AG09309 (cell line): ENCODE measurements at places on chromosomes 4 and X.
A peak's percentile ranks its signal among the peaks of the same experiment; 100 is the strongest.

DNA sequence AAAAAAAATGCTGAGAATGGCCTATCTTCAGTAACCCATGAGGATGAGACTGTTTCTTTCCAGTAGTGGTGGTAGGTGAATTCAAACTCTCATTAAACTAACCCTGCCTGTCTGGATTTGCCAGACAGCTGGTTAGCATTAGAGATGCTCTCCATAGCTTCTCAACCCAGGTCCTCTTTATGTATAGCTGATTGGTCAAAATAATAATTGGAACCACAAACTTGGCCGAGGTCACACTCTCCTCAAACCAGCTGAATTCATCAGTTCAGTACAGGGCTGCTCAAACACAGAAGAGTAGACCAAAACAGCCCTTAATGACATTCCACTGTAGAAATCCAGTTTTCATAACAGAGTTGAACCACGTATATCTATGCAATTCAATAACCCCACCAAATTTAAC lies 85.3 kb downstream of the HCCS start:
- no peak for DNase-seq

DNA sequence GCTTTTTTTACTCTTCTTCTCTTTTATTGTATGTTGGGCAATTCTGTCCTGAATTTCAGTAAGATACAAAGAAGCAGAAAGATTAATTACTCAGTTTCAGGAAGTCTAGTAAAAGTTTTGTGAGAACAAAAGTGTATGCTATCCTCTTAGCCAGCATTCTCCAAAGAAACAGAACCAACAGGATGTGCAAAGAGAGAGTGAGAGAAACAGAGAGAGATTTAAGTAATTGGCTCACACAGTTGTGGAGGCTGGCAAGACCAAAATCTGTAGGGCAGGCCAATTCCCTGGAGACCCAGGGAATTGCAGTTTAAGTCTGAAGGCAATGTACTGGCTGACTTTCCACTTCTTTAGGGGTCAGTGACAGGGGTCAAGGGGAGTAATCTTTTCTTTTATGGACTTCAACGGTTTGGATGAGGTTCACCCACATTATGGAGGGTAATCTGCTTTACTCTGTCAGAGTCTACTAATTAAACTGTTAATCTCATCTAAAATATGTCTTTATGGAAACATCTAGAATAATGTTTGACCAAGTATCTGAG lies 59.2 kb upstream of the SLC39A8 start:
- DNase-seq: peak; percentile 41

DNA sequence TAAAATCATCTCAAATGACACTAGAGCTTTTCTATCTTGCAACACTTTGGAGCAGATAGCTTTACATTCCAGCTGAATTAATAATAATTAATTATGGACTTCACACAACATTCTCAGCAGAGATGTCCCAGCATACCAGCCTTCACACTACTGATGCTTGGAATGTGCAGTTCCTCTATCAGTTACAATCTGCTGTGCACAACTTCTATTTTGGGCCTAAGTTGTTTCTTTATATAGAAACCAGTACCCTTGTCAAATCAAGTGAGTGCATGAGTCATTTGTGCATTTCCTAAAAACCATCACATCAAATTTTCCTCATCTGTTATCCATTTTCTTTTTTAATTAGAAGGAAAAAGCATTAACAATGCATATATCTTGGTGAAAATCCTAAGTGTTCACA lies 8.8 kb upstream of the RASL11B start:
- peak; percentile 35 for DNase-seq

DNA sequence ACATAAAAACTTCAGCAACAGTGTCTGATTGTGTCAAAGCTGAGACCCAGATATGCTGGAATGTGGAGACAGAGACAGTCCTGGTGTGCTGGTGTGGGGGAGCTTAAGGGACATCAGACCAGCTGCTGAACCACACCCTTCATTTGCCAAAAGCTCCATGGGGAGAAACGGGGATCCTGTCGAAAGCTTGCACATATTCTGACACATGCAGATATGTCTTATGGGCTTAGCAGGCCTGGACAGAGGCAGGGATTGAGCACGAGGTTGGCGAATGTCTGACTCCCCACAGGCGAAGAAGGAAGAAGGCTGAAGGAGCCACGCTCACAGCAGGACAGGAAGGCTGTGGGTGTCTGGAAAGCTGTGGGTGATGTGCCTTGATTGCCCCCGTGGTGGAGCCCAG lies 72.1 kb upstream of the ACSL1 start:
- no peak for DNase-seq

DNA sequence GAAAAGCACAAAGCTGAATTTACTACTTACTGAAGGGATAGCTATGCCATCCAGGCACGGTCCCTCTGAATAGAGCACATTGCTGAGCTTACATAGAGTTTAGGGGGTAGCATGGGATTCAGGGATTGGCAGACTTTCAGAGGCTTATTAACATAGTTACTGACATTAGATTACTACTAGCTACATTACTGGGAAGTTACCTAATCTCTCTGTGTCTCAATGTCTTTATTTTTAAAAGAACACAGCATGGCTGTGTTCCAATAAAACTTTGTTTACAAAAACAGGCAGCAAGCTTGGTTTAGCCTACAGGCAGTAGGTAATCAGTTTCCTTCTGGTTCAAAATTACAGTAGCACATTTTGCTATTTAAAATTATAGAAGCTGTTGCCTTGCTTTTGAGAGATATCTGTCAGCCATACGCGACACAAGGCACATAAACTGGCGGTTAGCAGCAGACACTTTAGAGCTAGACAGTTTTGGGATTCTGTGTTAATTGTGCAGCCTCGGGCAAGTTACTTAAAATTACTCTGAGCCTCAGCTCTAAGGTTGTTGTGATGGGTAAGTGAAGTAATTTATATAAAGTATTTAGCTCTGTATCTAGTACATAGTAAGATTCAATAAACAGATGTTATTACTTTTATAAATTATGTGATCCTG lies 6.9 kb downstream of the KLHL8 start:
- DNase-seq: no peak

DNA sequence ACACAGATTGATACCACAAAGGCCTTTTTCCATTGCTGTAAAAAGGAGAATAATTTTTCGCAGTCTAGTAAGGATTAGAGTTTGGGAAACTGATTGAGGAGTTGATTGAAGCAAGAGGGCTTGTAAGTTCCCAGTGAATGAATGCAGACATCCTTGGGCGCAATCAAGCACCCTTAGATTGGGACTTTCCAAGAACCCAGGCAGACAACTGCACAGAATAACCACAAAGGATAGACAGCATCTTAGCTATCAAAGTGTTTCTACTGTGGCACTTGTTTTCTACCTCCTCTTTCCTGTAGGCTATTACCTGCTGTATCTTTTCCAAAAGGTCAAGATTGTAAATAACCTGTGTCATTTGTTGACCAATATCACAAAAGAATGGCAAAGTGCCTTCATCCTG lies 2.6 kb downstream of the COX18 start:
- no peak for DNase-seq

DNA sequence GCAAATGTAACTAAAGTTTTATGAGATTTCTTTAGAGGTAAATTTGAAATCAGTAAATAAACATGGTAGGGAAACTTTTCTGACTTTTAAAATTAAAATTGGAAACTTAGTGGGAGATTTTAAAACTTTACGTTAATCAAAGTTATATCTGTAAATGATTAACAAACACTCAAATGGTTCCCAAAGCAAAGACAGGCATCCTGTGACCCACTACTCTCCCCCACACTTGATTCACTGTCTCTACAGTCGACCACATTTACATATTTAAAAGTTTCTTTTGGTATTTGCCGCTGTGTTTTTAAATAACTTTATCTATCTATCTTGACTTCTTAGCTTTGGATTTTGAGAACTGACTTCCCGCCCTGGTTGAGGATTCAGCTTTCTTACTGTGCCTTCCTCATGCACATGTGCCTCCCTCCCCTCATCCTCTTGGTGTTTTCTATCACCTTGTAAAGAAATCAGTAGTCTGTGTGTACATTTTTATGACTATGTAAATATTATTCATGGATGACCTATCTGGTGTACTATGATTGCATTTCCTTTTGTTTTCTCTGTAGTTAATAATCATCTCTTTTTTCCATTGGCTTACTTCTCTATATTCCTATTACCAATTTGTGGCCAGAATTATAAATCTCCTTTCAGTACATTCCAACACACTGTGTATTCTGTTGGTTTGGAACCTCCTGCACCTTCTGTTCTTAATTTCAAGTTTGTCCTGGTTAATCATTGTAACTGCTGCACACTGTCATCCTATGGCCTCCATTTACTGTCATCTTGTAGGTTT lies 72.6 kb downstream of the WWC2 start:
- no peak for DNase-seq

DNA sequence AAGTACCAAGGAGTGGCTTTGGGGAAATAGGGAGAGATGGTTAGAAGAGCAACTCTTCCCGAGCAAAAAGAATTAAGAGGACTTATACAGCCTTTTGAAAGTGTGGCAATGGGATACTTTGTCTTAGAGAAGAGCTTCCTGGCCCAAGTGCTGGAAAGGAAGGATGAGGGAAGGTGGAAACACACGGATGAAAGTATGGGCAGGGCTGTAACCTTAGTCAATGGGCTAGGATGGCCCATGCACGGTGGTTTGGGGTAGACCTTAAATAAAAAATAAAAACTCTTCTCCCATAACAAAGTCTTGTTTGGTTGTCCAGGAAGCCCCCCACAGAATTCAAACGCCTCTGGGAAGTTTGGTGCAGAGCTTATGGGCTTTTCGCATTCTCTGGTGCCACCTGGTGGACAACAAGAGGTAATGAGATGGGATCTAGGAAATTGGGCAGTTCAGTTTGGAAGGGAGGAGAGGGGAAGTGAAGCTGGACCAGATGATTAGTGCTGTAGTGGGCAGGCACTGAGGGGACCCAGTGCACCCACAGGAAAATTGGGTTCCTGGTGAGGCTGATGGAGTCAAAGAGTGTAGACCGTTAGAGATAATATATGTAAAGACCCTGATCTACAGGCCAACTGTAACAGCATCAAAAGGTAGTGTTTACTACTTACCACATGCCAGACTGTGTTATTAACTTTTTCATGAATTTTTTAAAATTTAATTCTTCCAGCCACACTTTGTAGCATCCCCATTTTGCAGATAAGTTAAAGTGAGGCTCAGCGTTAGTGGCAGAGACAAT lies 13.8 kb upstream of the ENOX2 start:
- DNase-seq: peak; percentile 18

- no peak for DNase-seq
Measured at GRCh38 chr4:127047930-127048329, 584.8 kb upstream of the INTU start.

GRCh38 chrX:41720125-41720779 lies 3.7 kb upstream of the GPR82 start:
- DNase-seq: no peak

DNA sequence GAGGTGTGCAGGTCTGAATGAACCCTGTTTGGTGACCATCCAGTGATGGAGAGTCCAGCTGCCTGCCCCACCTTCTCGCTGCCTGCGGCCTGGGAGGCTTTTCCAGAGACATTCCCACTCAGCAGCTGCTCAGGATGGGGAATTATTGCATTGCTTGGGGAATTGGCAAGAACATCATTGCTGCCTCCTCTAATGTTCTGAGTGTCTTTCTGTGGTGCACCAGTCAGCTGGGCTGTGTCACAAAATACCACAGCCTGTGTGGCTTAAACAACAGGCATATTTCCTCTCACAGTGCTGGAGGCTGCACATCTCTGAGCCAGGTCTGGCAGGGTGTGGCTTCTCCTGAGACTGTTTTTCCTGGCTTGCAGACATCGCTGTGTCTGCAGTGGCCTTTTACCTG lies 86.8 kb upstream of the AFAP1 start:
- DNase-seq: no peak

GRCh38 chrX:104929324-104929723 lies 291.2 kb downstream of the TEX13A start:
- no peak for DNase-seq

- DNase-seq: no peak
Measured at GRCh38 chr4:51884055-51884454, 41.1 kb downstream of the DCUN1D4 start.

- DNase-seq: no peak
Measured at GRCh38 chr4:137471461-137471860, 60.8 kb downstream of the PCDH18 start.

DNA sequence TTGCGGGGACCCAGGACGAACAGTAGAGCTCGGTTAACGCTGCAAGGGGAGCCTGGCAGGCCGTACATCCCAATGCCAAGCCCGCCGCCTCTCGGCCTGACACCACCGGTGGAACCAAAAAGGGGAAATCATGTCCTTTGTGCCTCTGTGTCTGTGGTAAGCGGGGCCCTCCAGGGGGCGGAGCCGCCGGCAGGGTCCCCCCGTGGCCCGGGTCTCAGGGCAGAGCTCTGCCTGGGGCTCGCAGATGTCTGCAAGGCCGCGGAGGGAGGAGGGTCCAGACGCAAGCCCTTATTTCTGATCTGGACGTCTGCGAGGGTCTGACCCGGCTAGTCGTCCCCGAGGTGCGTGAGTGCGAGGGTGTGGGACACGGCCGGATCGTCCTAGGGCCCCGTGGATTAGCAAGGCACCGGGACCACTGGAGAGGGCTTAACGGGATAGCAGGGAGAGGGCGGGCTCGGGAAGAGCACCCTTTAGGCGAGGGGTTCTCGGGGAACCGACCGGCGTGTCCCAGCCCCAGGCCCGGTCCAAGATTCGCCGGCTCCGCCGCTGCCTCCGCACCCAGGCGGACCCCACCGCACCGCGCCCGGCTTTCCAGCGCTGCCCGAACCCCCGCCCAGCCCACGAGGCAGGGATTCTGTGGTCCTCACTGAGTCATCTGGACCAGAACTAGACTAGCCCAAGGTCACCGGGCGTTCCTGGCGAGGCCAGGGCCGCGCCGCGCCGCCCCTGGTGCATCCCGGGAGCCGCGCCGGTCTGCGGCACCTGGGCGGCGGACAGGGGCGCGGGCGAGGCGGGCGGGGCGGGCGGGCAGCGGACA lies 863 bp upstream of the FAM193A start:
- DNase-seq: no peak

DNA sequence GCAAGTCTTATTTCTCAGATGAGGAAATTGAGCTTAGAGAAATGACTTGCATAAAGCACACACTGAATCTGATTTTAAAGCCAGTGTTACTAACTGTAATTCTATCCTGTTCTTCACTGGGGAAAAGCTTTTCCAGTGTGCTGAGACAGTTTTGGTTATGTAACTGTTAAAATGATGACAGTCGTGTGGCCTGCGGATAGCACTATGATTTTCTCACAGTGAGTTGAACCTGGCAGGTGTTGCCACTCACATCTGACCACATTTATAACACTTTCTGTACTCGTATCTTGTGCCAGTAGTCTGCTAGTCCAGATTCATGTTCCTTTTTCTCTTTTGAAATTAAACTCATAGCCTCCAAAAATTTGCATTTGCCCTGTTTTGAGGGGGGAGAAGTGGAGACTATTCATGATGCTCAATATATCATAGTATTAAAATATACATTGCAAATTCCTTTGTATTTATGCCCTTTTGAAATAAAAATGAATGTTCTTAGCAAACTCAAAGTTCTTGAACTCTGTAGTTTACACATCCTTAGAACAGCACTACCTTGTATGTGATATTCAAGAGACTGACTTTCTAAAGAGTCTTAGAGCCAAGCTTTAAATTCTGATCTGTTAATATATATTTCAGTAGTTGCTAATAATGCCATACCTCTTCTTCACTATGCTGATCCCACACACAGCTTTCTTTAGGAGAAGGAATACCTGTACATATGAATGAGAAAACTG lies 132.3 kb downstream of the PDLIM5 start:
- DNase-seq: no peak

- DNase-seq: no peak
Measured at GRCh38 chr4:1052231-1052671, 40.8 kb downstream of the FGFRL1 start.
